ENCODE measurements at places on chromosomes 4 and X. TPM values are rescaled to one million over a fixed set of nuclear protein-coding genes. Genes with fewer than 3 reads are reported as not detected.

DNA sequence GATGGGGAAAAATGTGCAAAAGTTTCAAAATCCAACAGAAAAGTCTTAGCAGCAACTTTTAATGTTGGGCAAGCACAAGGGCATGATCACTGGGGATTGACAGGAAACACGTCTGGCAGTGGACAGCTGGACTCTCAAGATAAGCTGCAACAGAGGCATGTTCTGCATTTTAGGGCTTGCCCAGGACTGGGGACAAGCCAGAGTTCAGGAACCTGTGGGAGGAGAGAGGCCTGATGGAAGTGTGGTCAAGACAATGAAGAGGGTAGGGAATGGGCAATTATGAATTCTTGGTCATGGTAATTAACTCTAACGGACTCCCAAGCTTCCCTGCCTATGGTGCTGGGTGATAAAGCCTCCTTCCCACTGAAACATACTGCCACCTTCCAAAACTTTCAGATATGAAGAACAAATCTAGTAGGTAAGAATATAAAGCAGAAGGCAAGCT, 48.4 kb downstream of the ANXA3 start:
- DNase-seq, result peak; percentile 48

GRCh38 chrX:67601771-67602170, 58.0 kb downstream of the AR start:
- no peak for DNase-seq

GRCh38 chrX:87403551-87403950, 114.1 kb upstream of the KLHL4 start:
- no peak for DNase-seq

DNA sequence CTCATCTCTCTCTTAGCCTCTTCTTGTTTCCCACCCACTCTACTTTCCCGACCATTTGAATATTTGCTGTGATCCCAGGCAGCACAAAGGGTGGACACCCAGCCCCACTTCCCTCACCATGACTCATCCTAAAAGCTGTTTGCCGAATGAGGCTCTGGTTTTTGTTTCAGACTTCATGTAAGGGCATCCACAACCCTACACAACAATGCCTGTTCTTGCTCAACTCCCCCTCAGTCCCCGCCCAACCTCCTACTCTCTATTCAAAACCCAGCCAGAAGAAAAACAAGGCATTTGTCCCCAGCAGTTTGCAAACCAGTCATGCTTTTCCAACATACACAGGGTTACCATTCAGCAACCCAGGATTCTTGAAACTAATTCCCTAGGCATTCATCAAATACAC, 516.5 kb upstream of the CNKSR2 start:
- DNase-seq, result no peak

- no peak for DNase-seq
Measured at GRCh38 chr4:63904201-63904600, 505.0 kb downstream of the TECRL start.

DNA sequence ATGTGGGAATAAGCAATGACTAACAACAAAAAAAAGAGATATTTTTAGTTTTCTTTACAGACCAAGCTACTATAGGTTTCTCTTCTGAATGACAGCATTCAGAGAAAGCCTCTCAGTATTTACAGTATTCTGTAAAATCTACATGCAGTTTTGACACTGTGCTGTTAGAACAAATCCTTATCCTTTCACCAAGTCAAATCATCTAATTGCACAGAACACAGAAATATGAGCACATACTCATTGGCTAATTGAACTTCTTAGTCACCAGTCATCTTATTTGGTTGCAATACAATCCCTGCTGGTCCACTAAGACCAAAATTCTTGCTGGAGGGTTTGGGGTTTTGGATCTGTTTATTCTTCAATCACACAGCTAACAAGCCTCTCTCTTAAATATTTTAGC, 5.7 kb downstream of the ACOT9 start:
- DNase-seq, result no peak

GRCh38 chr4:186554539-186554913, 841 bp downstream of the MTNR1A start:
- no peak for DNase-seq

GRCh38 chr4:30370105-30370504, 350.1 kb upstream of the PCDH7 start:
- DNase-seq, result no peak

DNA sequence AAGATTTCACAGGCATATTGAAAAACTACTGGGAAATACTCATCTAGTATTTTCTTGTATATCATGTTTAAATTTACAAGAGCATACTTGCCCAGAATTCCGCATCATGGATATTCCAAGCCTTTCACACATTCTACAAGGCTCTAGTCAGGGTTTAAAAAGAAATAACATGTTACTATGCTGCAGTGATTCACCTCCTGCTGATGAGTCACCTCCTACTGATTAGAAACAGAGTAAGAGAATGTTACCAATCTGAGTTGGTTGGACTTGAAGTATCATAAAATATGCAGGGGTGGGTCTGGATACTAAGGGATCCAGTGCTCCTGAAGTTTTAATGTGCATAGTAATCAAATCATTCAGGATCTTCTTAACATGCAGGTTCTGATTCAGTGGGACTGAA, 192.0 kb upstream of the ANK2 start:
- no peak for DNase-seq

DNA sequence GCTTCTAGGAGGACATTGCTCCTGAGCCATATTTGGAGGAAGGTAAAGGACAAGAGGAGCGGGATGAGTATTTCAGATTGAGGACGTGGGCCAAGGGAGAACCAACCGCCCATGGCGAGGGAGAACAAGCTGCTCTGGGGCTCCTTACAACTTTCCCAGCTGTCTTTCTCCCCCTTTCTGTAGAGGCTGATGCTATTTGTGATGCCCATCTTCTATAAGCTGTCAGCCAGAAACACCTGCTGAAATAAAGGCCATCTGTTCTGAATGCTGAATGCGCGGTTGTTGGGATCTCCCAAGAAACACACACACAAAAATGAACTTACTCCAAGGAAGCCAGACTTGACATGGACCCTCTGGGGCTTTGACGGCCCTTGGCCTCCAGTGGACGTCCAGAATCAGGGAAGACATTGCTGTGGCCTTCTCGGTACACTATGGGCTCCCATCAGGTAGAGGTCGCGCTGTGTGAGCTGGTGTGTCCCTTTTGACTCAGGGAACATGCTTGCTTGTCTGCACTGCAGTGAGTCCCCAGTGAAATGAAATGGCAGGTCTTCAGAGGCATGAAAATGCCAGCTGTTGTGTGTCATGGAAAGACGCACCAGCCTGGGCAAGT, 30.9 kb downstream of the RWDD4 start:
- no peak for DNase-seq

GRCh38 chrX:44915361-44915868, 42.4 kb downstream of the KDM6A start:
- DNase-seq, result no peak

GRCh38 chrX:150577174-150577573, 8.8 kb downstream of the MTM1 start:
- no peak for DNase-seq

GRCh38 chr4:4439782-4440181, 52.9 kb downstream of the NSG1 start:
- no peak for DNase-seq

- no peak for DNase-seq
Measured at GRCh38 chrX:132393485-132393884, 95.4 kb downstream of the MBNL3 start.

GRCh38 chrX:13837290-13837745, 20.4 kb upstream of the GPM6B start:
- no peak for DNase-seq

DNA sequence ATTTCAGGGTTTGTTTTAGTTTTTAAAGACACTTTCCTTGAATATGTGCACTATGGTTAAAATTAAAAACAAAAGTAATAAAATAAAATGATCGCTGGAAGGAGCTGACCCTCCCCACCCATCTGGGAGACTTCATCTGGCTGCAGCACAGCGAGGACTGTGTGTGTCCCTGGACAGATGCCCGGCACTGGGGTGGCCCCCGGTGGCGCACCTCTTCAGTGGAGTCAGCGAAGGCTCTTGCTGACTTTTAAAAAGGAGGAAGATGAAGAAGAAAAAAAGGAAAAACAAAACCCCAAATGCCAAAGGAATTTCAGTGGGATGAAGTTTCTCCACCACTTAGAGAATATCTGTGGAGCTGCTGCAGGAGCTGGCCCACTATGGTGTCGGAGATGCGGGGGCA, 5.4 kb upstream of the ADGRG4 start:
- DNase-seq, result no peak

DNA sequence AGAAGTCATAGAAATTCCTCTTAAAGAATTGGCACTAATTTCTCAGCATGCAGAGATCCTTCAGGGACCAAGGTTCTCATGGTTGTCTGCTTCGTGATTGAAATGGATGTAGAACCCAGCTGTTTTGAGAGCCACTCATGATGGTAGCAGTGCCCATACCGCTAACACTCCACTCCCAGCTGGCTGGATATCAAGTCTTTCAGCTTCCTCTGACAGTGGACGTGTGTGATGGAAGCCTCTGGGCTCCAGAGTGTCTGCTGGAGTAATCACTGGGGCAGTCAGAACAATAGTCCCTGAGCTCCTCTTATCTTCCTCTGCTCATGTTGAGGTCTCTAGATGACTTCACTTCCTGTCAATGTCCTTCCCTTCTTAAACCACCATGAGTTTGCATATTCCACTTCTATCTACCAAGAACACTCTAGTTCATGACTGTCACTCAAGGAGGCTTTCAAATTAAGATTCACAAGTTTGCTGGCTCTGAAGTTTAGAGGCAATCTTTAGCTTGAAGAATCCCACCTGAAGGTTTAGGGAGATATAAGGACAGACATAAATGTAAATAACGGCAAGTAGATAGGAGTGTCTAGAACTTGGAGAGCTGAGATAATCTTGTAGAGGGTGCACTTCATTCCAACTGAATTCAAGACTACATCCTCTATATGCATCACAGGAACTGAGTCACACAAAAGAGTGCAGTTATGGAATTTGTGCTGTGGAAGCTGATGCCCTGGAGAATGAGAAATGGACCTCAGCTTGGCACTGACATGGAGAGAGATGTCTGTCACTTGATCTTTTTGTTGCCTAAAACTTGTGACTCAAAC, 64.5 kb upstream of the WDR1 start:
- DNase-seq, result no peak

DNA sequence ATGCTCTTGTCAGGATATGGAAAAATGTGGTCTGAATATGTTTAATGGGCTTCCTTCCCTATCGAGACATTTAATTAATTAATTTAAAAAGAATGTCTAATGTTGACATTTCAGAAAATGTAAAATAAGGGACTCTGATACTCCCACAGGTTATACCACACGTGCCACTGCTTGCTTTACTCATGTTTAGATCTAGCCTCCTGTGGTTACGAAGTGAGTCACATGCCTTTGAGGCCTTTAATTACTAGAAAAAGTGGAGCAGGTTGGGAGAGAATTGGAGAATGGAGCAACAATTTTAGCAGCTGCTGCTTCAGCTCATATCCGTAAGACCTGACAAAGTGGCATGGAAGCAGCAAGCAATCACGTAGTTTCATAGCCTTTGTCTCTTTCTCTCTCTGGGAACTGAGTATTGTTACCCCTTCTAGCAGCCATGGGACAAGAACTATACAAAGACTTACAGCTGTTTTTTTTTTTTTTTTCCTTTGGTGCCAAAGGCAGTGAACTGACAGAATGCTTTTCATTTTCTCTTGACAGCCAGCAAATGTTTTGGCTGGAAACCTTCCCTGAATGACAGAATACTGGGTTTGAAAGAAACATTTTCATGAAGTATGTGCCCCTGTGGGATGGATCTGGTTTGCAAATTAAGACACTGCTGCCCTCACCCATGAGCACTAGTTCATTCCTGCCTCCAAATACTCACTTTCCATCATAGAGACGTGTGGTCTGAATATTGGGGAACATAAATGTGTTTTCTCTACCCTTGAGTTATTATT, 355.1 kb upstream of the PABPC5 start:
- DNase-seq, result no peak

The PAGE1 gene
- total RNA-seq, result not detected

The GPR173 gene
- 0.67 TPM for total RNA-seq

The ARHGAP6 gene
- total RNA-seq, result 2.7 TPM

The GUCY1B1 gene
- 25.1 TPM for total RNA-seq

The SLC26A1 gene
- total RNA-seq, result 0.19 TPM

The UCP1 gene
- not detected for total RNA-seq

The ACSL4 gene
- total RNA-seq, result 25.1 TPM

The PPP1R2C gene
- not detected for total RNA-seq

The CT45A3 gene
- not detected for total RNA-seq

The FAM184B gene
- not detected for total RNA-seq

The NPY5R gene
- not detected for total RNA-seq

The NR3C2 gene
- 24.7 TPM for total RNA-seq

The STAP1 gene
- total RNA-seq, result not detected

The BEND4 gene
- total RNA-seq, result 0.05 TPM
